ENCODE measurements at places on chromosomes 13 and 19.

DNA sequence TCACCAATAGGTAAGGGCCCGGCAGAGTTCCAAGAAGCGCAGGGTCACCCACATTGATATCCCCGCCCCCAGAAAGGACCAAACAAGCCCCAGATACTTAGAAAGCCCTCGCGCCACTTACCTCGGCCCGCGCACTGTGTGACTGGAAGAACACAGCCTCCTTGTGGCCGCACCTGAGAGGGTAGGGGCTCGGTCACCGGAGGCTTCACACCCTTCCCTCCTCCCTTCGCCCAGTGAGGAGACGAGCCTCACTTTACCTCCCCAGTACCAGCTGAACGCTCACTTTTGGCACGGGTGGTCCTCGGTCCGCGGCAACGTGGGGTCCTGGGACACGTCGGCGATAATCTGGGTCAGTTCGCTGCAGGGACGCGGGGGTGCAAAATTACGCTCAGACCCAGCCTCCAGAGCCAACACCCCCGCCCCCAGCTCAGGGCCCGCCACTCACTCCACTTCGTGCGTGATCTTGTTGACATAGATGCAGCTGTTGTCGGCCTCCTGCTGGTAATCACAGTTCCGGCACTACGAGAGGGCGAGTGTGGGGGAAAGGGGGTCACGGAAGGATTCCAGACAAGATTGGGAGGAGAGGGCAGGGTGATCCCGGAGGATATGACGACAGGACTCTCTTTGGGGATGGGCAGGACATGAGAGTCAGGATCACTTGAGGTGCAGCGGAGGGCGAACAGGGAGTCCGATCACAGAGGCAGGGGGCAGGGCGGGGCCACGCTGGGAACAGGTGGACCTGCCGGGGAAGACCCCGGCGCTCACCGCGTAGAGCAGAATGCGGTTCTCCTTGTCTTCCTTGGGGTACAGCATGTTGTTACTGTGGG is 568 bp downstream of the POLR2I start:
- DNase-seq: no peak

DNA sequence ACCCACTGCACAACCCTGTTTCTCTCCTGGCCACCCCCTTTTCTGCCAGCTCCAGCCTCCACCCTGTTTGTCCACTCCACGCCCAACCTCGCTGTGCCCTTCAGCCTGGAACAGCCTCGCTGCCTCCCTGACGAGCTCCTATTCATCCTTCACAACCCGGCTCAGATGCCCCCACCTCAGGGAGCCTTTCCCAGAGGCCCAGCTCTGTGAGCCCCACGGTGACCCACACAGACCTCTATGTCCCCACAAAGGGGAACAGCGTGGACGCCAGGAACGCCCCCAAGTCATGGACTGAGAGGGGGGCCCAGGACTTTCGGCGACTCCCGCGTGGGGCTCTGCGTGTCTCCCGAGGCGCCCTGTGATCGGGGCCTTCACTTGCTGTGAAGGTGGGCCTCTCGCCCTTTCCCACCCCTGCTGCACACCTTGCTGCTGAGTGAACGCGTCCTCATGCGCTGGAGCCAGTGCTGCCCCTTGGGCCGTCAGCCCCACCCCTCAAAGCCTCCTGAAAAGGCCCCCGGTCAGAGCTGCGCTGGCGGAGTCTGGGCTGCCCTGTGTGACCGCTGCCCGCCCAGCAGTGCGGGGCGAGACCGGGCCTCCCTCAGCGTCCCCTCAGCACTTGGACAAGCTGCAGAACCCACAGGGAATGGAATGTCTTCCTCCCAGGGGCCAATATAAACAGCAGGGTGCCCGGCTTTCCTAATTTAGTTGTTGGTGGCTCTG is 40.0 kb downstream of the ADPRHL1 start:
- DNase-seq: no peak

DNA sequence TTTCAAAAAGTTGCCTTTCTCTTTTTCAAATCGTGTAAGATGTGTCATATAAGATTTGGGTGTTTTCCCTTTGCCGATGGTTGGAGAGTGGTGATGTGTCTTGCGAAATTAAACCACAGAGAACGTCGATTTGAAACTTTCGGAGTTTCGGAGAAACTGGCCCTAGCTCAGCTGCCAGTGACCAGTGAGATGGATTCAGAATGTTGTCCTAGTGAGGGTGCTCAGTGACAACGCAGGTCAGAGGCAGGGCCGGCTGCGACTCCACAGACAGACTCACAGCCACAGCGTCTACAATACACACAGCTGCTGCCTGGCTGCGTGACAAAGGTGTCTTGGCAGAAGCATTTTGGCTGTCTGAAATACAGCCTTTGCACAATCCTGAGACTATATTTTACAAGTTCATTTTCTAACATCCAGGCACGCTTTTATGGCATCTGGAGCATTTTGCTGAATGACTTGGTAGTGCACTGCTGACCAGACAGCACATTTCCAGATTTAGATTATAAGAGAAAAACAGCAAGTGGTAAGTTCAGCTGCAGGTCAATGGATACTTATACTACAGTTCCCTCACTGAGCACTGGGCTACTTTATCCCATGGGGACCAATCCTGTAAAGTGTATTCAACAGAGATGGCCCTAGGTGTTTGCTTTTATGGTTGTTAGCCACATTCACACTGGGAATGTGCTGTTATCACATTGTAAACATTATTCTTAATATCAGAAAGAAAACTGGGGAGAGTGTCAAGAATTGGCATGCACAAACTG is 207.5 kb downstream of the KCNRG start:
- no peak for DNase-seq

DNA sequence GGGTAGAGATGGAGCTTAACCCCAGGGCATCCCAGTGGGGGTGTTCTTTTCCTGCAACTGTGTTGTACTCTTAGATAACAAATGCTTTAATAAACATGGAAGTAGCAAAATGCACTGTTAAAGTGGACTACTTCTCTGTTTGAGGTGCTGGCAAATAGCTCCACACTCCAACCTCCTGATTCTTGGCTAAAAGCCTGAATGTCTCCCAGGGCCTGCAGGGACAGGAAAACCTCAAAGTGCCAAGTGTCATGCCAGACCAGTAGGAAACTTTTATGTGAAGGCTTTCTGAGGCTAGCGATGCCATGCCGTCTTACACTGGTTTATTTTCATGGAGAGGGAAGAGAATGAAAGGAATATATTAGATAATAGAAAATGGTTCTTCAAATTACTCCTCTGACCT is 6.8 kb downstream of the FREM2 start:
- DNase-seq: no peak

GRCh38 chr13:23147827-23148226 is 33.0 kb upstream of the SGCG start:
- no peak for DNase-seq

DNA sequence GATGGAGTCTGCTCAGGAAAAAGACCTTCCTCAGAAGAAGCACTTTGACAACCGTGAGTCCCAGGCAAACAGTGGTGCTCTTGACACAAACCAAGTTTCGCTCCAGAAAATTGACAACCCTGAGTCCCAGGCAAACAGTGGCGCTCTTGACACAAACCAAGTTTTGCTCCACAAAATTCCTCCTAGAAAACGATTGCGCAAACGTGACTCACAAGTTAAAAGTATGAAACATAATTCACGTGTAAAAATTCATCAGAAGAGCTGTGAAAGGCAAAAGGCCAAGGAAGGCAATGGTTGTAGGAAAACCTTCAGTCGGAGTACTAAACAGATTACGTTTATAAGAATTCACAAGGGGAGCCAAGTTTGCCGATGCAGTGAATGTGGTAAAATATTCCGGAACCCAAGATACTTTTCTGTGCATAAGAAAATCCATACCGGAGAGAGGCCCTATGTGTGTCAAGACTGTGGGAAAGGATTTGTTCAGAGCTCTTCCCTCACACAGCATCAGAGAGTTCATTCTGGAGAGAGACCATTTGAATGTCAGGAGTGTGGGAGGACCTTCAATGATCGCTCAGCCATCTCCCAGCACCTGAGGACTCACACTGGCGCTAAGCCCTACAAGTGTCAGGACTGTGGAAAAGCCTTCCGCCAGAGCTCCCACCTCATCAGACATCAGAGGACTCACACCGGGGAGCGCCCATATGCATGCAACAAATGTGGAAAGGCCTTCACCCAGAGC is 16.2 kb upstream of the ZNF544 start:
- DNase-seq: no peak

GRCh38 chr13:104737713-104738112 is 1671.5 kb upstream of the SLC10A2 start:
- DNase-seq: no peak

GRCh38 chr19:29953352-29954247 is 11.6 kb downstream of the URI1 start:
- no peak for DNase-seq

DNA sequence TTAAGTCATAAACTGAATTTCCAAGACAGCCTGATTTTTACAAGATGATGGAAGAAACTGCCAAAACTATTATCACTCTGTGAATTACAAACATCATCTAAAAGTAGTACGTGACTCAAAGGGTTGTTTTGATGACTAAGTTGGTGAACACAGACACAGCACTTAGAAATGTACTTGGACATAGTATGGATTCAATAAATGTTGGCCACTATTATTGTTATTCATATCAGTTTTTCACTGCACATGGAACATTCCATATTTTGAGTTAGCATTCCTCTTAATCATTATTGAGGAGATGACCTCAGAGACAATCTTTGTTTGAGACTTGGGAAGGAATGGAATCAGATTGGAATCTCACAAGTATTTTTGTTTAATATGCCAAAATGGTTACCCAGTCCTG is 172.9 kb downstream of the OXGR1 start:
- DNase-seq: no peak

GRCh38 chr13:44516771-44517170 is 59.4 kb downstream of the TSC22D1 start:
- no peak for DNase-seq

- no peak for DNase-seq
Measured at GRCh38 chr19:55486971-55487923, 989 bp upstream of the SSC5D start.

DNA sequence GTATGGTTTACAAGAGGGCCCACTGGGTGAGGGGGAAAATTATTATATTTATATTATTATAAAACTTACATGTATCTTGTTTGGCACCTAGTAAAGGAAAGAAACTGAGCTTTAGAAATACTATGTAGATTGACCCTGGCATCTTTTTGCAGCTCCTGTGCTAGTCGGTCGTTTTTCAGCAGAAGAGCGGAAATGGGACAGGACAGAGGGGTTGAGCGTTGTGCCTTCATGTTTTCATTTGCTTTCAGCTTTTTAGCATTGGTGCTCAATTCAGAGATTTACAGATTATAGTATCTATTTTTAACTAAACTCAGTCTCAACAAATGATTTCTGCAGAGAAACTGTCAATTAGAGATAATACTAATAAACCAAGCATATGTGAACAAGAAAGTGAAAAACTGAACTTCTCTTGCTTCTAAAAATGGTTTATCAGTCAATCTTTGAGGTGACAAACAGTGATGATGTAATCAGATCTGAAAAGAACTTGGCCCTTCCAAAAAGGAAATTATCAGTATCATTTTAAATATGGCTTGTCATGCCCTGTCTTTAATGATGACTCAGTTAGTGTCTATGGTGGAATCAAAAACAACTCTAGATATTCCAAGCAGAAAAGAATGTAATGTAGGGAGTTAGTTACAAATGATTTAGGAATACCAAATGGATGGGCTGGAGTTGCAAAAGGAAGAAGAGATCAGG is 56.9 kb upstream of the KCTD4 start:
- no peak for DNase-seq
